ENCODE measurements at places on chromosomes 3 and 15.

GRCh38 chr3:44104668-44105321 is 136.9 kb upstream of the TOPAZ1 start:
- no peak for DNase-seq

DNA sequence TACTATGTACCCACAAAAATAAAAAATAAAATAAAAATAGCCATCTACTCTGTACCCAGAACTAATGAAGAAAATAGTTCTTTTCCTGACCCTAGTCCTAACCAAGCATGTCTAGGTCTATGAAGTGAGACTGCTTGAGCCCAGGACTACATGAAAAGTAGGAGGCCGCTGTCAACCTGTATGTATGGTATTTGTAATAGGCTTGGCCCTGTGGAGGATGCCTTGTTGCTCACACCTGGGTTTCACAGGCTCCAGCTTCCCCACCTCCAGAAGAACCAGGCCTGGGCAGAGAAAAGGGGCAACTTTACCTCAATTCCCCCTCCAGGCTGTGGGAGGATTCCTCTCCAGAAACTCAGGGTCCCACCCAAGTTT is 6.8 kb upstream of the PKM start:
- DNase-seq: no peak

GRCh38 chr15:93716615-93717231 is 514.6 kb upstream of the MCTP2 start:
- no peak for DNase-seq

DNA sequence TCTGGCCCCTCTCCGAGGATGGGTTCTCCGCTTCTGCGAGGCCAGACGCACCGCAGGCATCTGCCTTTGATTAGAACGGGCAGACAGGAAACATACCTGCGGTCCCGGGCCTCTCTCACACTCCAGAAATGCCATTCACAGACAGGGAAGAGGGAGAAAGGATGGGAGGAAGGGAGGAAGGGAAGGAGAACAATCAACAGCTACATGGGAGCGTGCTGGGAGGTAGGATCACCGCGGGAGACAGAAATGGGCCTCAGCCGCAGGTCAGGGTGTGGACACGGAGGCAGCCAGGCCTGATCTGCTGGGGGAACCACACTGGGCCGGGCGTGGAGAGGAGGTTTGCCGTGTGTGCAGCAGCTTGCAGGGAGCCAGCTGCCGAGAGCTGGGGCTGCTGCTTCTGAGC is 90.7 kb upstream of the RGMA start:
- no peak for DNase-seq

GRCh38 chr15:35104526-35105147 is 19.5 kb upstream of the NANOGP8 start:
- DNase-seq: no peak

DNA sequence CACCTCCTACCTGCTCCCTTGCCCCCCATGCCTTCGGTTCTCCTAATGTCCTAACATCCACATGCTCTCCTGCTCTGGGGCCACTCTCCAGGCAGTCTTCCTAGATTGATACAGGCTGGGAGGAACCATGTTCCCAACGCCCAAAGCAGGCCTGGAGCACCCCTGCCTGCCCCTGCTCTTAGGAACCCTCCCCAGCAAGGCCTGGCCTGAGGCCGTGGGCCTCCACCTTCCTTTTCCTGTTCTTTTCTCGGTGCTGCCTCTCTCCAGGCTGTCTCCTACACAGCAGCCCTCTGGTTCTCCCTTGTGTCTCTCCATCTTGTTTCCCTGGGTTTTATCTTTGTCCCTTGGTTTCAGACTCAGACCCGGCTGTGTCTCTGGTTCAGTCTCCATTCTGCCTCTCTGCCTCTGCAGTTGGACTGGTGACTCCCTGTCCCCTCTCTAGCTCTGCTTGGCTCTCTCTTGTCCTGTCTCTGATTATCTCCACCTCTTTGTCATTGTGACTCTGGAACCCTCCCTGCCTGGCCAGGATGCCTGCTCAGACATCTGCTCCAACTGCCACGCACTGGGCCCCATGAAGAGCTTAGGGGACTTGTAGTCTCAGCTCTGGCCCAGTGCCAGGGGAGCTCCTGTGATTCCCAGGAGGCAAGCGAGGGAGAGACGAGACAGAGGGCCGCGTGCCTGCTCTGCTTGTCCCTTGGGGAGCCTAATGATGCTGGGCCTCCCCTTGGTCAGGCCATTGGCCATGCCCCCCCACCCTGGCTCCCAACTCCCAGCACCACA is 26.0 kb upstream of the RPL29 start:
- no peak for DNase-seq

DNA sequence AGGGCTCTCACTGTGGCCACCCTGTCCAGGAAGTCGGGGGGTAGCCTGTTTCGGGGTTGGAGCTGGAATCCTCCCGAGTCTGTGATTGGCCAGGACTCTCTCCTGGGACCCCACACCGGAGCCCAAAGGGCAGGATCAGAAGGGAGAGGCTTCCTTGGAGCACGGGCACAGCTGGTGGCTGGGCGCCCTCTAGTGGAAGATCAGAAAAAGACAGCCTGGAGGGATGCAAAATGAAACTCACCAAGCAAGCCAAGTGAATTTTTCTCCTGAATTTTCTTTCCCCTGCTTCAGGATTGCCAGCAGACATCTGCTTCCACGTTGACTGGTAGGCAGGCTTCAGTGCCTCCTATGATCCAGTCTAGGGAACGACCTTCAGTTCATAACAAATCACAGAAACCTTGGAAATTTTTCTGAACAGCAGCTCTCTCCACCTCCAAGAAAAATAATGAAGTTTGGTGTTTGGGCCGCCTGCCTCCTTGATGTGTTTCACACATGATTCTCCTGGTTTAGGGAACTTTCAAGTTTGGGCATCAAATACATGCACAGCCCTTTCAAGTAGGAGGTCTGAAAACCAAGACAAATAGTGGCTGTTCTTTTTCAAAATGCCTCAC is 224.6 kb downstream of the VPS13C start:
- DNase-seq: no peak

GRCh38 chr3:50155891-50156290 is 767 bp downstream of the SEMA3F start:
- DNase-seq: no peak

DNA sequence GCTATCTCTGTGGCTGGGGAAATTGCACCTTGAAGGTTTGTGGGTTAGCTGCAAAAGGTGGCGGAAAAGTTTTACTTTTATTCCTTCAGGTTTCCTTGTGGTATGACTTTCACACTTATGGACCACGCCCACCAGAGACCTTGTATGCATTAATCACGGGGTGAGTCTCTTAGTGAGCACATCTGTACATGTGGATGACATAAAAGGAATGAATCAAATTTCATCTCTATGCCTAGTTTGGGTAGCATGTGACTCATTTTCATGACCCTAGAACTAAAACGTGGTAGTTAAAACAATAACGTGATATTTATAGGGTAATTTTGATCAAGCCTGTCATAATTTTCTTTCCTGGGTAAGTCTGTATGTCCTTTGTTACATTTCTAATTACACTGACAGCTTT is 141.7 kb downstream of the PDCD6IP start:
- DNase-seq: no peak

- DNase-seq: no peak
Measured at GRCh38 chr3:146130881-146131371, 30.1 kb downstream of the PLOD2 start.

GRCh38 chr15:67083135-67083762 is 17.8 kb downstream of the SMAD3 start:
- DNase-seq: no peak

- DNase-seq: no peak
Measured at GRCh38 chr3:118447339-118447738, 587.3 kb downstream of the IGSF11 start.

- no peak for DNase-seq
Measured at GRCh38 chr15:101689901-101690300, 34.4 kb downstream of the TARS3 start.

DNA sequence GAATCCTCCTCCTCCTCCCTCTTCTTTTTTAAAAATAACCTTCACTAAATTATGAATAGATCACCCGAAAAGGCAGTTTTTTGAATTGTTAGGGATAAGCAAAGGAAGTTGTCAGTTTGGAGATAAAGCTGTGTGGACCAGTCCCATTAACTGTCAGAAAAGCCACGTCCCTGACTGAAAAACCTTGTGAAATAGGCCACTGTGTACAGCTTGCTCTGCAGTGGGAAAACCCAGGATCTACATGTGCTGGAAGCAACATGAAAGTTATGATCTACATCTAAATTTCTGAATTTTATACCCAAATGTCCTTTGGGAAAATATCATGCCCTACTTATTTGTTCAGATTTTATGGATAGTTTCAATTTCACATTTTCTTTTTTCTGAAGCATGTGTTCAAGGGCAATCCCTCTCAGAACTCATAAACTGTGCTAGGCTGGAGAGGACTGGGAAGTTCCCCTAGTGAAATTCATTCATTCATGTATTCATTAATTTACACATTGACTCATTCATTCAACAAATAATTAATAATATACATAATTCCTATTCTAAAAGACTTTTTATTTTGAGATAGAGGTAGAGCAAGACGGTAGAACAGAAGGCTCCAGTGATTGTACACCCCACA is 149.5 kb downstream of the SLC9A9 start:
- DNase-seq: no peak

DNA sequence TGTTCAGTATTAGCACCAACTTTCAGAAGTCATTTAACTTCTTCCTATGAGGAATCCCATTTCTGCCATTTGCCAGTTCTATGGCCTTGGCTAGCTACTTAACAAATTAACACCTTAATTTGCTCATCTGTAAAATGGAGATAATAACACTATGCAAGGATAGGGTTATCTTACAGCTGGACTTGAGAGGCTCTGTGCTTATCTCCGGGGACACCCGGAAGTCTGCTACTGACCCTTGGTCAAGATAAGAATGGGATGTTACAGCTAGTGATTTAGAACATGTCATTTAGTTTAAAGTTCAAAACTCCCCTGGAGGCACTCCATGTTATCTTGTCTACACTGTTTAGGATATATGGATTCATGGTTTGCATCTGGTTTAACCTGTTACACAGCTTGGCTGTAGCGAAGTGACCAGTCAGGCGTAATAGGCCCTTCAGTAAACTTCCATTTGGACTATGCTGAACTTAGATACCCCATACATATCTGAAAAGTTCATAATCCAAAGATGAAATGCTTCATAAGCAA is 156.0 kb upstream of the CD96 start:
- no peak for DNase-seq

DNA sequence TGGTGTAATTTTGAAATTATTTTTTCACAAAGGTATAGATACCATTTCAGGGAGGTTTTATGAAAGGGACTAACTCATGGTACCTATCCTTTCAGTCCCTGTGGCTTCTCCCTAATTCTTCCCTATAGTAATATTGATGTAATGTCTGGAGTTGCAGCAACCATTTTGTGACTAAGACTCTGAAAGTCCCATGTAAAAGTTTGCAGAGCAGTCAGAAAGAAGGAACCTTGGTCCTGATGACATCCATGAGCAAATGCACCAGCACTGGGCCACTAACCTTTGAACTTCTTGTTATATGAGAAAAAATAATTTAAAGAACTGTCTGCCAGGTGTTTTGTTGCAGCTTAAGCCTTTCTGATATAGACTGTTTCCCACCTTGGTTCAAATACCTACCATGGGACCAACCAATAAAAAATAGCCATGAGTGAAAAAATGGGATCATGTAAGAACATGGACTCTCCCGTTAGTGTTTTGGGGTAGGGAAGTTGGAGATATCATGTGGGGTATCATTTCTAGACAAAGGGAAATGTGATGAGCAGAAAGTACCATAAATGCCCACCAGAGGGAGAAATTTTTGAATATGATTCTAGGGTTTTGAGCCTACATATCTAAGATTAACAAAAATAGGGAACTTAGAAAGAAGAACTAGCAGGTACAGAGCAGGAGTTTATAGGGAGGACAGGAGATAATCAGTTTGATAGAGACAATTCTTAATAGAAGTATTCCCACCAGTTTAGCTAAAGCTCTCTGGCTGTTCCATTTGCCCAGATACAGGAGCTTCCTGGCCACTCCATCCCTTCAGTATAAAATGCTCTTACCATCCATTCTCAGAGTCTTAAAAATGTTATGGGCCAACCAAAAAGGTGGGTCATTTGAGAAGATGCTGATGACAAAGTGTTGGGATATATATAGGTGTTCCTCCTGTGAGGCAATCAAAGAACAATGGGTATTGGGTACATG is 3.4 kb upstream of the CPOX start:
- DNase-seq: no peak

- no peak for DNase-seq
Measured at GRCh38 chr3:187288855-187289605, 2.5 kb downstream of the MASP1 start.

DNA sequence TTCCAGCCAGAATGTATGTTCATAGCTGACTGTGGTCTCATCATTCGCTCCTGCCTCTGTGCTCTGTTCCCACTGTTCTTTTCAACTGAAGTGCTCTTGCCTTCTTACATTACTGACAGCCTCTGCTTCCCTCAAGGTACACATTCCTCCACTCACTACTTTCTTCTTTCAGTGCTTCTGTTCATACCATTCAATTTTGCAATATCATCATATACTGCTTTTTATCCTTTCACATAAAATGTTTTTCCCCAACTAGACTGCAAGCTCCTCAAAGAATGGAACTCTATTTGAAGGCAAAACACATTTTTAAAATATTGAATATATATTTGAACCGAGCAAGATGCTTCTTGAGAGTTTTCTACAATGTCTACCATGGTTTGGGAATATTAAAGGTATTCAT is 291.1 kb downstream of the CTNNB1 start:
- DNase-seq: no peak

GRCh38 chr3:33111581-33111980 is 2.2 kb upstream of the CRTAP start:
- no peak for DNase-seq

DNA sequence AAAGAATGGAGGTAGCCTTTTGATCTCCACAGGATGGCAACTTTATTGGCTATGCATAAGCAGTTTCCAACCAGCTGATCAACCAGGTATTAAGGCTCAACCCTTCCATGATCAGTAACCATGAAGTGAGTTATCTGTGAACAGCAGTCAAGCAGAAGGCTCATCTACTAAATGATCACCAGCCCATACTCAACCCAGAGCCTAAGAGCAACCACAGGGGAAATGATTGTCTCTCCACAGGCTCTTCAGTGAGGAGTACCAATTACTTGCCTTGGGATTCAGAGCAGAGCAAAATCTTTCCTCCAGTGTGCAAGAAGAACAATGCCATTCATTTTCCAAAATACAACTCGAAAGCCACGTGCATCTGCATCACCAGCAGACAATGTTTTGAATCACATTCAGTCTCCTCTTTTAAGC is 754.8 kb downstream of the ROBO1 start:
- DNase-seq: no peak

- DNase-seq: no peak
Measured at GRCh38 chr15:40456299-40456712, 14.5 kb upstream of the CHST14 start.
